ENCODE measurements at places on chromosomes 13 and 19.

DNA sequence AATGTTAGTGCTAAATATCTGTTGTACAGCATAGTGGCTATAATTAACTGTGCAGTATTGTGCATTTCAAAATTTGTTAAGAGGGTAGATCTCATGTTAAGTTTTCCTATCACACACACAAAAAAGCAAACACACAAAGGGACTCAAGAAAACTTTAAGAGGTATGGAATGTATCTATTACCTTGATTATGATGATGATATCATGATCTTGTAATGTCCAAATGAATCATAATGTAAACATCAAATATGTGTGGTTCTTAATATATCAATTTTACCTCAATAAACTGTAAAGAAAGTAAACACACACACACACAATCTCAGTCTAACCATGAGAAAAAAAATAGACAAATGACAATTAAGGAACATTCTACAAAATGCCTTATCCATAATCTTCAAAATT is 934.6 kb downstream of the SLITRK1 start:
- DNase-seq: no peak

- DNase-seq: no peak
These were observed 4.8 kb upstream of the GJA3 start for GRCh38 chr13:20165417-20166257.

DNA sequence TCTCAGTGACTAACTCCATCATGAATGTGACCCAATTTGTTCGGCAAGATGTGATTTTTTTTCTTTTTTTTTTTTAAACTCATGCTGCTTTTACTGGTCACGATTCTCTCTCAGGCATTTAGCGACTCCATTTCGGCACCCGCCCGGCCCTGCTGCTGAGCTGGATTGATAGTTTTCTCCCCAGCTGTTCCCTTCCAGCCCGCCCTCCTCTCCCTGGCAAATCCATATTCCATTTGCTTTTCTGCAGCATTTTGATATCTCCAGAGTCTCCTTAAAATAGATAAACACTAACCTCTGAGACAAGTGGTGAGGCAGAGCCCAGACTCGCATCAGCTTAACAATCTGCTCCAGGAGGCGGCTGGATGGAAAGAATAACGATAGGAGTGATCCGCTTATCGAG is 55.5 kb upstream of the KATNAL1 start:
- DNase-seq: no peak

- no peak for DNase-seq
These were observed 14.5 kb upstream of the CEACAM1 start for GRCh38 chr19:42542791-42543190.

- no peak for DNase-seq
These were observed 29.5 kb downstream of the PLA2G4C start for GRCh38 chr19:48081106-48081505.

- no peak for DNase-seq
These were observed 62.8 kb upstream of the STARD13 start for GRCh38 chr13:33348366-33348765.

DNA sequence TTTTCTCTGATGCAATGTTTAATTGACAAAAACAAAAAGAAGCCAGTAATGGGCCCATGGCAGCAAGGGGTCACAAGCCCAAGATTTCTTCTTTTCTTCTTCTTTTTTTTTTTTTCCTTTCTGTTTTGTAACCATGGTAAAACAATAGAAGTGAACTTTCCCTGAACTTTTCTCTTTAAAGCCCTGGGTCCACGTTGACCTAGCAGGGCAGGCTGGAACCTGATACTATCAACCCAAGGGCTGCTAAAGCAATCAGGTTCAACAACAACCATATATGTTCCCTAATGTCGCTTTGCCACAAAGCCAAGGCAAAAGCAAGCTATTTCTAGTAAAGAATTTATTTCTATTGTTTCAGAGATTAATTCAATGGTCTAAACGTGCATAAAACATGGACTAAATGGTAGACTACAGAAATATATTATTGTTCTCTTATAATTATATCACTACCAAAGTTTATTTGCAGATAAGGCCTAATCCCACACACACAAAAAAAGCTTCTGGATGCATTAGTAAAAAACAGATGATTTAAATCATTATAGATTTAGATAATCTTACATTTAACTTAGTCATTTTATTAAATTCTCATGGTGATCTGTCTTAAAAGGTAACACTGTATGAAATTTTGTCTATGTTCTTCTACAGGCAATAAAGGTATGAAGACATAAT is 153.9 kb downstream of the DACH1 start:
- DNase-seq: no peak

DNA sequence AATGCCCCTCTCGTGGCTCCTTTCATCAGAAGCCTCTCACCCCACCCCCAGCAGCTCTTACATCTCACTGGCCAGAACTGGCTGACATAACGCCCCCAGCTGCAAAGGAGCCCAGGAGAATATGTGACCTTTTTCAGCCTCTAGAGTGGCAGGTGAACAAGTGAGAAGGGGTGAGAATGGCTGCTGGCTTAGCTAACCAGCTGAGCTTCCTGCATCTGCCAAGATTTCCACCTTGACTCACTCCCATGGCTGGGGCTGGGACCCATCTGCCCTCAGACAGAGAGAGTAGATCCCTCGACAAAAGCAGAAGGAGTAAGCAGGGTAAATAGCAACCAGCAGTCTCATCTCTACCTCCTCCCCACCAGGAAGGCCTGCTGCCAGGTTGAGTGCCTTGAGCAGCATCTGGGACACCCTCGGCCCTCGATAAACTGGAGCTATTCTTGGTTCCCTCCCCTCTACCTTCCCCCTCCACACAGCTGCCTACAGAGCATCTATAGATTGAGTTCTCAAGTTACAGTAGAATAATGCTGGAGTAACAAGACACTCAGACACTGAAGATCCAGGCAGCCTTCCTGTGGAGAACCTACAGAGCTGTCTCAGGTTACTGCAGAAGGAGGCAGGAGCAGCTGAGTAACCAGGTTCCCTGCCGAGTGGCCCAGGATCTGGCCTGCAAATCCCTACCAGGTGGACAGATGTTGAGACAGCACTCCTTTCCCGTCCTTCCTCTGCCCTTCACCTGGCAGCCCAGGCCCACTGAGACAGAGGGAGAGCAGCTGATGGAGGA is 15.5 kb downstream of the KASH5 start:
- no peak for DNase-seq

DNA sequence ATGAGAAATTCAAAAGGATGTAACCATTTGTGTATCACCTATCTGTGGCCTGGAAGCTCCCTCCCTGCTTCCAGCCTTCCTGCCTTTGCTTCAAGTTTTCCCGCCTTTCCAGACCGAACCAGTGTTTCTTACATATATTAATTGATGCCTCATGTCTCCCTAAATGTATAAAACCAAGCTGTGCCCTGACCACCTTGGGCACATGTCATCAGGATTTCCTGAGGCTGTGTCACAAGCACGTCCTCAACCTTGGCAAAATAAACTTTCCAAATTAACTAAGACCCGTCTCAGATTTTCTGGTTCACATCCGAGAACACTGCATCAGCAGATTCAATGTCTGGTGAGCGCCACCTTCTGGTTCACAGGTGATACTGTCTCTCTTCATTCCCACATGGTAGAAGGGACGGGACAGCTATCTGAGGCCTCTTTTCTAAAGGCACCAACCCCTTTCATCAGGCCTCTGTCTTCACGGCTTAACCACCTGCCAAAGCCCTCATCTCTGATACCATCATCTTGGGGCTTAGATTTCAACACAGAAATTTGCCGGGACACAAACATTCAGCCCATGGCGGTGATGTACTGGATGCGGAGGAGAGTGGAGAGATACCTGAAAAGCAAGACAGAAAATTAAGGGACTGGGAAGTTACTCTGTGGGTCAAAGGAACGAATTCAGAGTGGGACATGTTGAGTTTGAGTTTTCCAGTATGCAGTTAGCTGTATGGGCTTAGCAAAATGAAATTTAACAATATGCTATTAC is 58.7 kb upstream of the PABPC3 start:
- peak; percentile 45 for DNase-seq

- DNase-seq: no peak
These were observed 22.2 kb downstream of the PCID2 start for GRCh38 chr13:113186061-113186900.

GRCh38 chr13:94112227-94112626 is 367.3 kb downstream of the DCT start:
- DNase-seq: peak; percentile 91

DNA sequence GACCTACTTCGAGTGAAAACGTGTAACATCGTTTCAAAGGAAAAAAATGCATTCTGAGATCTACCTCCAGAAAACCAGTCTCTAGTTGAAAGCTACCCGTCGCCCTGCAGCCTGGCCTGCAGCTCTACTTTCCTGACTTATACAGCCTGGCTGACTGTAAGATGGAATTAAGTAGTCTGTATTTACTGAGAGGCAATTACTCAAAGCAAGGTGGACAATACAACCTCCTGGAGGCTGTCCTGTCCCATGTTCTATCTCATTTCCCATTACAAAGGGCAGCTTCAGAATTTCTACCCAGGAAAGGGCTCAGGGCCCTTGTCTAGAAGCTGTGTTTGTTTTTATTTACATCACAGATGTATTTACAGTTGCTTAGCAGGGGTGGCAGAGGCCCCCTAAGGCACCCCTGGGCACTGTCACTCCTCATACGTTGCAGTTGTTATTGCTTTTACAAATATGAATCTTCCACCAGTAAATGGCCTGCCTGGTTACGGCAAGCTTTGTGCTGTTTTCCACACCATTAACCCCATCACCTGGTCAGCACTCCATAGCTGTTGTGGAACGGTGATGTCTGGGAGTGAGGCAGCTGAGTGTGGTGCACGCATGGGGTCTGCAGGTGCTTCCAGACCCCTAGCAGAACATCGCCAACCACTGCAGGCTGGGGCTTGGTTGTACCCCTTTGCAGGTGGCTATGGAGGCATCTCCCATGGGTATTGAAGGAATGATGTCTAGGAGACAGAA is 46.3 kb upstream of the MTIF3 start:
- DNase-seq: no peak

Data from kidney glomerular epithelial cell (primary cell).